ENCODE measurements at places on chromosomes 12 and 14.
A peak's percentile ranks its signal among the peaks of the same experiment; 100 is the strongest.

DNA sequence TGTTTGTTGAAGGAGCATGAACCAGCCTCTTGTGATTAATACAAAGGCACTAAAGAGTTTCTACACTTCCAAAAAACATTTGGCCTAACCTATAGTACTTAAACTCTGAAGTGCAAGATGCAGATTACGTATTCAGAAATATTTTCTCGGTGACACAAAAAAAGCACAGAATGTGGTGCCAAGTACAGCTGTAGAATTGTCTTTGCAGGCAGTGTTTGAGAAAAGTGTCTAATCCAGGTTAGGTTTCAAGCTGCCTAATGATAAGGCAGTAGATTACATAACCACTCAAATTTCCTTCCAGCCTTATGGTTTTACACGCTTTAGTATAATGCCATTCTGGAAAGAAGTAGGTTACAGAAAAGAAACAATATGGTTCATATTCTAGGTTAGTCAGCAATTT, 205.2 kb downstream of the KLHL28 start:
- DNase-seq: no peak

DNA sequence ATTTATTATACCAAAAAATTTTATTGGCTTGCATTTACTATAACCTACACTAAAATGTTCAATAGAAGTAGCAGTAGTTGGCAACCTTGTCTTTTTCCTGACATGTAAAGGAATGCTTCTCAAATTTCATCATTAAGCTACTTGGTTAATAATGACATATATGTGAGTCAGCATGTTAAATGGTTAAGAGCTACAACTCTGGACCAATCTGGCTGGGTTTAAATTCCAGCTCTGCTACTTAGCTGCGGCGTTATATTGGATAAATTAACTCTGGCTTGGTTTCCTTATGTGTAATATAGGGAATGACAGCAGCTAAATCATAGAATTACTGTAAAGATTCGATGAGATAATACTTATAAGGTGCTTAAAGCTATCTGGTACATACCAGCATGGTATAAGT, 53.7 kb upstream of the OTOGL start:
- DNase-seq: no peak

- DNase-seq: no peak
Observed at GRCh38 chr14:29749327-29749726, 178.3 kb downstream of the PRKD1 start.

DNA sequence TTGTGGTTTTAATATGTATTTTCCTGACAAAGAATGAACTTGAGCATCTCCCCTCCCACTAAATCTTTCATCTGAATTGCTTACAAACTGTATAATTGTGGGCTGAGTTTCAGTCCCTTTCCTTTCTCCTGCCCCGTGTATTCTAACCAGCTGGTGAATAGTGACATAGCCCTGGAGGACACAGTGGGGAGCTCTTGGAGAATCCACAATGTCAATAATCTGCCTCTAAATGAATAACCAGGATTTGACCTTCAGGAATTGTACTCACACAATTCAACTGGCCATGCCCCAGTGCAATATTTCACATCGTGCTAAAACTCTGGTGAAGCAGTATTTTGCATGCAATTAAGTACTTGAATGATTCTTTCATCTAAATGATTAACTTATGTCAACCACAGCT, 177.2 kb downstream of the C12orf42 start:
- DNase-seq: peak; percentile 99

DNA sequence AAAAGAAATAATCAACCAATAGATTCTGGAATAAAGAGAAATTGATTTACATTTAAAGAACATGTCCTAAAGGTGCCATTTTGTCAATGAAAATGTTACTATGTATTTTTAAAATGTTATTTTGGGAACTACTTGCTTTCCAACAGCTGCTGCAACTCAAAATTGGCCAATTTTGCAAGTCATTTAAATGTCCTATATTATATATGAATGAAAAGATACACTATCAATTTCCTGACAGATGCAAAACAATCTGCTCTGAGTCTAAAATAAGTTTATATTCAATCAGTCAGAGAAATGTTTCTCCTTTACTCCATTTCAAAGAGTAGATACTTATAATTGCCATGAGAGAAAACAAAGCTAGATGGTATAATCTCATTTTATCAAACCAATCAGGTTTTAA, 247.2 kb downstream of the ACSS3 start:
- DNase-seq: no peak

GRCh38 chr12:52086366-52086765, 6.9 kb downstream of the SMIM41 start:
- no peak for DNase-seq
